CD4-positive, CD25-positive, alpha-beta regulatory T cell (primary cell): ENCODE measurements at places on chromosomes 16 and 17.

DNA sequence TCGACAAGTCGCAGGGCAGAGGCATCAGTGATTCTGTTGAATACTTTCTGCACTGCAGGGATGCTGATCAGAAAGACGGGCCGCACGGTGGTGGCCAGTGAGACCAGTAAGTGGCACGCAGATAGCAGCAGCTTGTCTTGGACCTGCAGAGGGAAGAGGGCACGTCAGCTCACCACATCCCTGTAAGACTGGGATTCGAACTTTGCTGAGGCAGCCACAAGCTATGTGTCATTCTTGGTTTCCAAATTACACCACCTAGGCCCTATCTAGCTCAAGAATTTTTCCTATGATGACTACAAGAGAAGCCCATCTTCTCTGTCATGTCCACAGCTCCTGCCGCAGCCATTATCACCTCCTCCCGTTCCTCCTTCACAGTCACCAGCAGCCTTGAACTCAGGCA lies 49.4 kb upstream of the GSG1L start:
- H3K36me3 ChIP-seq = peaks cover 92% of the 10 kb centered on the region
- no peaks in the 10 kb centered on the region for H3K4me1 ChIP-seq
- H3K4me3 ChIP-seq = no peak overlapping the region

DNA sequence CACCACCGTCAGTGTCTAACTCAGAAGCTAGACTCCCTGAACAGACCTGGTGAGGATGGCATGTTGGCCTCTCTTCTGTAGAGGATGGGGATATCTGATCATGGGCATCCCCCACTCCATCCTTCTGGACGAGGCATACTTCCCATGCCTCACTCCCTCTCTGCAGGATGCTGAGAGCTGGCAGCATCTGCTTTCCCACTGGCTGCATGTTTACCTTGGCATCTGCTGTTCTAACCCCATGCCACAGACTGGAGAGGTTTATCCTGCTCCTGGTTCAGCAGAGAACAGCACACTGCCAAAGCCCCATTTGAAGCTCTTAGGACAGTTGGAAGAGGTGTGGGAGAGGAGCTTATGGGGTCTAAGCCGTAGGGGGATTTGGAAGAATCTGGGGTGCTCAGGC lies 46.0 kb downstream of the YPEL2 start:
- no peak overlapping the region for H3K27ac ChIP-seq
- peaks cover 40% of the 10 kb centered on the region for H3K4me1 ChIP-seq
- H3K36me3 ChIP-seq = peaks cover 6% of the 10 kb centered on the region
- H3K27me3 ChIP-seq = no peaks in the 10 kb centered on the region

GRCh38 chr17:68199837-68200688 lies 47.8 kb upstream of the AMZ2 start:
- H3K27ac ChIP-seq = no peak overlapping the region
- H3K4me1 ChIP-seq = peaks cover 62% of the 10 kb centered on the region
- H3K36me3 ChIP-seq = no peaks in the 10 kb centered on the region
- peak overlapping the region; percentile 82 for H3K4me3 ChIP-seq
- H3K27me3 ChIP-seq = no peaks in the 10 kb centered on the region

- H3K36me3 ChIP-seq = no peaks in the 10 kb centered on the region
- no peaks in the 10 kb centered on the region for H3K4me1 ChIP-seq
- H3K27ac ChIP-seq = no peak overlapping the region
- no peak overlapping the region for H3K4me3 ChIP-seq
Observed at GRCh38 chr17:72511242-72511641, 390.4 kb downstream of the SOX9 start.

- no peak overlapping the region for H3K4me3 ChIP-seq
- no peak for DNase-seq
- H3K4me1 ChIP-seq = no peaks in the 10 kb centered on the region
- no peaks in the 10 kb centered on the region for H3K27me3 ChIP-seq
- no peak overlapping the region for H3K27ac ChIP-seq
- H3K36me3 ChIP-seq = no peaks in the 10 kb centered on the region
Observed at GRCh38 chr16:59260892-59261291, 526.8 kb upstream of the GOT2 start.

DNA sequence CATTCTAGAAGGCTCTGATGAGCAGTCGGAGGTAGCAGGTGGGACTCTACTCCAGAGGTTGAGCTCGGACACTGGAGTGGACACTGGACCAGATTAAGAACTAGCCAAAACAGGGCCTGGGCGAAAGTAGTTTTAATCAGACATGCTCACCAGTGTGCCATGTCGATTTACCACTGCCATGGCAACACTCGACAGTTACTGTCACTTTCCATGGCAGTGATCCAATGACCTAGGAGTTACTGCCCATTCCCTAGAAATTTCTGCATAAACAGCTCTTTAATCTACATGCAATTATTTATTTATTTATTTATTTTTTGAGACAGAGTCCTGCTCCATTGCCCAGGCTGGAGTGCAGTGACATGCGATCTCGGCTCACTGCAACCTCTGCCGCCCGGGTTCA lies 7.2 kb upstream of the METTL9 start:
- no peak overlapping the region for H3K4me3 ChIP-seq
- DNase-seq = no peak
- H3K27me3 ChIP-seq = no peaks in the 10 kb centered on the region
- peaks cover 3% of the 10 kb centered on the region for H3K4me1 ChIP-seq
- no peak overlapping the region for H3K27ac ChIP-seq

DNA sequence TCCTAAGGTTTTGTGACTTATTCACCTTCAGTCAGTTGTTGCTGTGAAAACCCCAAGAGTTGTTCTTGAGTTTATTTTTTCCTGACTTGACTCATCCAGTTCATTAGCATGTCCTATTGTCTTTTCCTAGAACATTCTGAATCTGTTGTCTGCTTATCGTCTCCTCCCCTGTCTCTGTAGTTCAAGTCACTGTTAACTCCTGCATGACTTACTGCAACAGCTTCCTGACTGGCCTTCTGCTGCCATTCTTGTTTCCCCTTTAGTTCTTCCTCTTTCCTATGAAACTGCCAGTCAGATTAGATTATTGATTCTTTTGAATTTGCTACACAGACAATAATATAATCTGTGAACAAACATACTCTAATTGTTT lies 161.5 kb downstream of the FTO start:
- no peak overlapping the region for H3K4me3 ChIP-seq
- no peak for DNase-seq
- H3K36me3 ChIP-seq = peaks cover 17% of the 10 kb centered on the region
- no peaks in the 10 kb centered on the region for H3K27me3 ChIP-seq
- no peak overlapping the region for H3K27ac ChIP-seq

GRCh38 chr17:80485846-80486245 lies 9.4 kb upstream of the NPTX1 start:
- H3K36me3 ChIP-seq = no peaks in the 10 kb centered on the region
- H3K4me3 ChIP-seq = no peak overlapping the region
- no peak overlapping the region for H3K27ac ChIP-seq

DNA sequence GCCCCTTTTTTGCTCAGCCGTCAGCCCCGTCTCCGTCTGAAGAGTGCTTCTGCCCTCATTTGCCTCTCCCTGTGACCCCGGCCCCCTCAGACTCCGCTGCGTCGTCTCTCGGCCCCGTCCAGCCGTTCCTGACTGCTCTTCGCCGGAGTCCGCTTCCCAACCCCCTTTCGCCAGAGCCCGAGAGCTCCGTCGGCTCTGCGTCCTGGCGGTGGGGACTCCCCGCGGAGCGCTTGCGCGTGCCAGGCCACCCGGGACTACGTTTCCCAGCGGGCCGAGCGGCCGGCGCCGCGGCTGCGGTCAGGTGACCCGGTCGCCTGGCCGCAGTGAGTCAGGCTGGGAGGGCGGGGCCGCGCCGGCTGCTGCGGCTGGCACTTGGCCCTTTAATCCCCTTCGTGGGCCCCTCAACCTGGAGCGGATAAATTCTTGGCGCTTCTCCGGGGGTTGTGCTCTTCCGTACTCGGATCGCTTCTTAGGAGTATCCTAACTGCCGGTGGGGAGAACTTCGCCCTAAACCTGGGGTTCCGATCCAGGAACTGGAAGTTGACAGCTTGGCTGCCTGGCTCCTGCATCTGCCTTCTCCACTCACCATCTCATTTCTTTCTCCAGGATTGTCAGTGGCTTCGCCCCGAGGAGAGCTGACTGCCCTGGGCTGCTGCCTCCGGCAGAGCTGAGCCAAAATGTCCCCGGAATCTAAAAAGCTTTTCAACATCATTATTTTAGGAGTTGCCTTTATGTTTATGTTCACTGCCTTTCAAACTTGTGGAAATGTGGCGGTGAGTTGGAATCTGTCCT lies at the start of gene MFSD11:
Gene MFSD11 (plus strand): TSS at position 444 of the 792 bp plus-strand sequence. CDS start 234 bp downstream, at position 678.
- peak within 1 kb of the TSS; percentile 94 for H3K4me3 ChIP-seq
- peaks cover 52% of the 10 kb centered on the region for H3K4me1 ChIP-seq
- H3K36me3 ChIP-seq = peaks cover 33% of the 10 kb centered on the region
- peak; percentile 89 for DNase-seq

DNA sequence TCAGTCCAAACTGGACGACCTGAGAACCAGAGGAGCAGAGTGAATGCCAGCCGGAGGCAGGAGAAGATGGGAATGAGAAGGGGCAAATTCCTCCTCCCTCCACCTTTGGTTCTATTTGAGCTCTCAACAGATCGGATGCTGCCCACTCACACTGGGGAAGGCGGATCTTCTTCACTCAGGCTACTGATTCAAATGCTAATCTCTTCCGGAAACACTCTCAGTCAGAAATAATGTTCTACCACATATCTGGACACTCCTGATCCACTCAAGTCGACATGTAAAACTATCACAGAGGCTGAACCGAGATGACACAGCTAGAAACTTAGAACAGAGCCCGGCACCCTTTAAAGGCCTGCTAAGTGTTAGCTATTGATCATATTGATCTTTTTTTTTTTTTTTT lies 57.4 kb upstream of the GRIN2A start:
- no peak overlapping the region for H3K27ac ChIP-seq
- no peaks in the 10 kb centered on the region for H3K27me3 ChIP-seq
- DNase-seq = no peak
- no peaks in the 10 kb centered on the region for H3K36me3 ChIP-seq
- no peaks in the 10 kb centered on the region for H3K4me1 ChIP-seq

- no peak overlapping the region for H3K27ac ChIP-seq
- H3K36me3 ChIP-seq = no peaks in the 10 kb centered on the region
- H3K4me3 ChIP-seq = no peak overlapping the region
- H3K27me3 ChIP-seq = no peaks in the 10 kb centered on the region
- DNase-seq = no peak
- no peaks in the 10 kb centered on the region for H3K4me1 ChIP-seq
Observed at GRCh38 chr17:1919201-1919600, 89.4 kb downstream of the RPA1 start.

- H3K27me3 ChIP-seq = no peaks in the 10 kb centered on the region
- DNase-seq = no peak
- no peak overlapping the region for H3K27ac ChIP-seq
- no peaks in the 10 kb centered on the region for H3K4me1 ChIP-seq
- no peak overlapping the region for H3K4me3 ChIP-seq
Observed at GRCh38 chr16:62503073-62503472, 466.8 kb upstream of the CDH8 start.

DNA sequence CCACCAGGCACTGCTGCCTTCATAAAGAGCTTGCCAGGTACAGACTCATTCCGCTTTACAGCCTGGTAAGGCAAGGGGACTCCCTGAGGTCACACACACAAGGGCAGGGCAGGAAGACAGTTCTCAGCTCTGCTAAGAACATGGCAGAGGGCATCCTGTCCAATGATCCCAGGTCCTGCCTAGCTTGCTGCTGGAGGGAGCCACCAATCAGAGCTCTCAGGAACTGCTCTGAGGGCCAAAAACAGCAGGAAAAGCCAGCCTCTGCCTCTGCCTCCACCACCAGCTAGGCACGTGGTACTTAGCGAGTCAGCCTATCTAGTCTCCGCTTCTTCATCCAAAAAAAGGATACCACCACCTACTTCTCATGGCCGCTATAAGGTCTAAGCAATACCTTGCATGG lies 66.1 kb downstream of the GTF3C1 start:
- no peaks in the 10 kb centered on the region for H3K27me3 ChIP-seq
- no peak overlapping the region for H3K27ac ChIP-seq
- no peak overlapping the region for H3K4me3 ChIP-seq

GRCh38 chr17:42221886-42222745 lies 27.8 kb upstream of the GHDC start:
- H3K27ac ChIP-seq = no peak overlapping the region
- H3K27me3 ChIP-seq = no peaks in the 10 kb centered on the region
- no peak overlapping the region for H3K4me3 ChIP-seq
- H3K4me1 ChIP-seq = no peaks in the 10 kb centered on the region

- no peak overlapping the region for H3K4me3 ChIP-seq
- no peaks in the 10 kb centered on the region for H3K4me1 ChIP-seq
- no peak for DNase-seq
Observed at GRCh38 chr16:64253096-64253495, 868.8 kb downstream of the CDH11 start.

DNA sequence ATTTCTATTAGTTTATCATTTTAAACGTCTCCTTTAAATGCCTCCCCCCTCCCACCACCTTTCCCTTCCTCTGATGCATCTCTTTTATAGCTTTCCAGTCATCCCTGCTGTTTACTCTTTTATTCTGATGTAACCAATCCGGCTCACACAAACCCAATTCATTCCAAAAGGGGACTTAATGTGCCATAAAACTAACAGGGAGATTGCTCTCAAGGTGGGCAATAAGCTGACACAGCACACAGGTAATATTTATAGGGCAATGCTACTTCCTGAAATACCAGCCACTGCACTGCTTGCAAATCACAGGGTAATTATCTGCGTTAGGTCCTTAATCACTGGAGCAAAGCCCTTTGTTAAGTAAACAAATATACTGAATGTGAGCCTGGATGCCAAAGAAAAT lies 23.3 kb upstream of the CA10 start:
- no peaks in the 10 kb centered on the region for H3K27me3 ChIP-seq
- no peak overlapping the region for H3K27ac ChIP-seq
- H3K4me1 ChIP-seq = no peaks in the 10 kb centered on the region
- no peak for DNase-seq

DNA sequence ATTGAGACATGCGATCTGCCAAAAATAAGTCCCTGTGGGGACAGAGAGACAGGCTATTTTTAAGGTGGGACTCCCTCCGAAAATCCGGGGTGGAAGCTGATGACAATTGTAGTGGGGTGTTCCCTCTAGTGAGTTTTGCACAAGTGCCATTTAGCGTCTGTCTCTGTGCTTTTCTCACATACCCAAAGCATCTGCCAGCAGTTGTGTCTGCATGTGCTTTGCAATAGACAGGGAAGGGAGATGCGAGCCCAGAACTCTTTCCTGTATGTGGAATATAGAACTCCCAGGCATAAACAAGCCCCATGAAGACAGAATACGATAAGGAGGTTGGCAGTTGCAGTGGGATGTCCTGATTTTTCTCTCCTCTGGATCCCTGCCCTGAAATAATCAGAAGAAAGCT lies 282.7 kb upstream of the XYLT1 start:
- no peak overlapping the region for H3K27ac ChIP-seq
- no peaks in the 10 kb centered on the region for H3K27me3 ChIP-seq
- no peaks in the 10 kb centered on the region for H3K36me3 ChIP-seq
- no peaks in the 10 kb centered on the region for H3K4me1 ChIP-seq
- DNase-seq = no peak
